ENCODE measurements at places on chromosomes 12 and 14. TPM values are rescaled to one million over a fixed set of nuclear protein-coding genes. Genes with fewer than 3 reads are reported as not detected.
A peak's percentile ranks its signal among the peaks of the same experiment; 100 is the strongest.

- H3K4me1 ChIP-seq: peaks cover 4% of the 10 kb centered on the region
- DNase-seq: no peak
- no peak overlapping the region for H3K4me3 ChIP-seq
- H3K27ac ChIP-seq: no peak overlapping the region
- no peaks in the 10 kb centered on the region for H3K27me3 ChIP-seq
- no peaks in the 10 kb centered on the region for H3K36me3 ChIP-seq
These were observed 13.0 kb upstream of the SSPN start for GRCh38 chr12:26182377-26182776.

DNA sequence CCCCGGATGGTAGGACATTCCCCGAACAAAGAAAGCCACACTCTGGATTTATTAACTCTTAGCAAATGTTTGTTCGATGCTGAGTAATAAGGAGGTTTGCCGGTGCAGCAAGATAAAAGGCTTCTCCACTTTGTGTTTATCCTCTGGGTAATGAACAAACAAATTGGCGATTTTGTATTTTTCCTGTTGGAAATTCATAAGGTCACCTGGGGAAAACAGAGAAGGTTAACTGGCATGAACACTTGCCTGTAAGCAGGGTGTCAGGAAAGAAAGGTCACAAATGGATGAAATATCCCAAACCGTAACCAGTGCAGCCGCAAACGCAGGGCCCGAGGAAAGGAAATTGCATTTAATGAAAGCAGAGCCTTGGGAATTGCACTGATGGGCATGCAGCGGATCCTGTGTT is 132.8 kb downstream of the RMST start:
- H3K4me1 ChIP-seq: no peaks in the 10 kb centered on the region
- no peak overlapping the region for H3K4me3 ChIP-seq
- H3K36me3 ChIP-seq: no peaks in the 10 kb centered on the region

DNA sequence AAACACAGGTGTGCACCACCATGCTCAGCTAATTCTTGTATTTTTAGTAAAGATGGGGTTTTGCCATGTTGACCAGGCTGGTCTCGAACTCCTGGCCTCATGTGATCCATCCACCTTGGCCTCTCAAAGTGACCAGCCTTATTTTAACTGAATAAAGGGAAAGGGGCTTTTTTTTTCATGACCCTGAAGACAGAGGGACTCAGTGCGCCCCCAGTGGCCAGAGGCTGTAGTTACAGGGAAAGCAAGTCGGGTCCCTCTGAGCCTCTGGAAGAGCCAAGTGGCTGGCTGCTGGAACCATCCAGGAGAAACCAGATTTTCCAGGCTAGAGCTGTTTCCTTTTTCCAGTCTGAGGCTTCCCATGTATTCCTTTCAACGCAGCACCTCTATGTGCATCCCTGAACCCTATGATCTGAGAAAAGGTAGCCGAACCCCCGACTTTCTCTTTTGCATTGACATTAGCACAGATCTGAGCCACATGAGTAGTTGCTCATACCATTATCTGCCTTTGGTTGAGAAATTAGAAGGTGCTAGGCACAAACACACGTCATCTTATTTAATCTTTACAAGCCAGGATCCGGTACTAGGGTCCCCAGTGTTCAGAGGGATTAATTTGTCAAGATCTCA is 342.7 kb downstream of the CACNA1C start:
- no peaks in the 10 kb centered on the region for H3K27me3 ChIP-seq
- H3K4me1 ChIP-seq: no peaks in the 10 kb centered on the region
- DNase-seq: peak; percentile 88
- no peak overlapping the region for H3K4me3 ChIP-seq
- no peaks in the 10 kb centered on the region for H3K36me3 ChIP-seq
- H3K27ac ChIP-seq: no peak overlapping the region

DNA sequence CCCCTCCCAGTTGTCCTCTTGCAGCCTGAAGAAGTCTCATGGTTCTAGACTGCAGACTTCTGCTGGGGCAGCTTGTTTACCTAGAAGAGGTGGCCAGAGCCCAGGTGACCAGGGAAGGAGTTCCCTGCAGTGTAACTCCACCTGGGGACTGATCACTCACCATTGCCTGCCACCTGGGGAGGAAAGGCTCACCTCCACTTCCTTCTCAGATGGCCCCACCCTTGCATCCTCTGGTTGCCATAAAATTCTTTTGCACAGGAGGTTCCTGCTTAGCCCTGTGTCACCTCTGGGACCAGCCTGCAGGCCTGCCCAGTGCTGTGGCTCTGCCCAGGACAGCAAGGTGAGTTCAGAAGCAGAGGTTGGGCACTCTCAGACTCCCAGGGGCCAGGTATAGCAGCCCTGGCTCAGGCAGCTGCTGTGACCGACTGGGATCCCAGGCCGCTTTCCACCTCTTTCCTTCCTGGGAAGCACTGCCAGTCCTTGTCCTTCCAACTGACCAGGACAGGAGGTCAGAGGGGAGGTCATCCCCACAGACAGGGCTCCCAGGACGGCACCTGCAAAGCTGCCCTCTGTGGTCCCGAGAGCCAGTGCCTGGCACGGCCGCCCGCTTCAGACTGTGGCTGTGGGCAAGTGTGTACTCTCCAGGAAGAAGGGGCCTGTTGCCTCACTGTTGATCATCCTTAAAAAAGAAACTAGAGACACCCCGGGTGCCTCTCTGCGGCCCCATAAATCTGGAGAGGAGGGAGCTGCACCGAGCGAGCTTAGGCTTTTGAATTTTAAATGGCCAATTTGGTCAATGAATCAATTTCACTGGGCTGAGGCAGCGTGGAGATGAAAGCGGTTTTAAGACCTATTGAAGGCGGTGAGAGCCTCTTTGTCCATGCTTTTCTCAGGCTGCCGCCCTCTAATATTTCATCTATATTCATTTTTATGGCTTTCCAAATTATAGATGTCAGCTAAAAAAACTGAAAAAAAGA is 79.5 kb upstream of the C14orf180 start:
- H3K27me3 ChIP-seq: no peaks in the 10 kb centered on the region
- H3K4me1 ChIP-seq: no peaks in the 10 kb centered on the region
- no peaks in the 10 kb centered on the region for H3K36me3 ChIP-seq
- H3K4me3 ChIP-seq: no peak overlapping the region
- no peak overlapping the region for H3K27ac ChIP-seq

DNA sequence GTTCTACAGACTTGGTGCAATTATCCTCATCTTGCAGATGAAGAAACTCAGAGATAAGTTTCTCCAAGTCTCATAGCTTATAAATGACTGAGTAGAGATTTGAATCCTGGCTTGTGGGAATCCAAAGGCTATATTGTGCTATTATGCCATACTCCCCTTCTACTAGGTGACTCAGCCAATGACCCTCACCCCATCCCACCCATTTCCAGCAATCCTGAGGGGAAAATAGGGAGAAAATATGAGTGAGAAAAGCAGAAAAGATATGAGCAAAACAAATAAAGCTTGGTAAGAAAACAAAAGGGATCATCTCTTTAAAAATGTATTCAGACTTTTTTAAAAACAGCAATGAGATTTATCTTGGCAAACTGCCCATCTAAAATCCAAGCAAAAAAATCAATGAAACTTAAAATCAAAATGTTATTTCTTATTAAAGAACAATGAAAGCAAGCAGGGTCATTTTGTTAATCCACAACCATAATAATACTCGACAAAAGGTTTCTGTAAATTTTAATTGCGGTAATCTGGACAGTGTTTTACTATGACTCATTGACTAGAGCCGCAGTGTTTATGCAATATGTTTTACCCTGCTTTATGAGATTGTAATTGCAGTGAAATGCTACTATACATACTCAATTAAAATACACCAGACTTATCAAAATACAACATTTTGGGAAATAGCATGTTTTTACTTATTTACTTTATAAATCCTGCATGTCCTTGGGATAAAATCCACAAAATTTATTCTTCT is 13.1 kb upstream of the LGR5 start:
- no peak overlapping the region for H3K27ac ChIP-seq
- no peaks in the 10 kb centered on the region for H3K36me3 ChIP-seq
- no peaks in the 10 kb centered on the region for H3K27me3 ChIP-seq

DNA sequence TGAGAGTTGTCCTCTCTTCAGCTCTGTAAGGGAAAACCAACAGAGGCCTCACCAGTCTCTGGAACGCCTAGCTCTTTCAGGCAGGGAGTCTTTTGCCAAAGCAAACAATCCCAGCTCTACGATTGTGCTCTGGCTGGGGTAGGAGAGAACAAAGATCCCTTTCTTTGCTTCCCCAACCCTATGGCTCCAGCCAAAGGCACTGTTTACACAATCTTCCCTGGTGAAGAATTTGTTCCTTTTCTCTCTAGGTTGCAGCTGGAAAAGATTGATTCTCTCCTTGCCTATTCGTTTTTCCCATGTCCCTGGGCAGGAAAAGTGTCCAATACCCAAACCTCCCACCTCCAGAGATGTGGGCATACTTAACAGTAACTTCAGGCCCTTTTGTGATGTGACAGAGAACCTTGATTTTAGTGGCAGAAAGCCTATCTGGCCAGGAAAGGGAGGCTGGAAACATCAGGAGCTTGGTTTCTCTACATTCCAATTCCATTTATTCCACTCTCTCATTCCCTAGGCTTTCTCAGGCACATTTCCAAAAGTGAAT is 16.8 kb downstream of the ATP5MC2 start:
- H3K36me3 ChIP-seq: no peaks in the 10 kb centered on the region
- peak overlapping the region; percentile 16 for H3K27ac ChIP-seq
- DNase-seq: no peak
- no peaks in the 10 kb centered on the region for H3K27me3 ChIP-seq
- no peak overlapping the region for H3K4me3 ChIP-seq

GRCh38 chr12:51023625-51024382 is 2.4 kb downstream of the SLC11A2 start:
- DNase-seq: no peak
- H3K27me3 ChIP-seq: no peaks in the 10 kb centered on the region
- H3K4me1 ChIP-seq: peaks cover 9% of the 10 kb centered on the region
- 0 out of 2 replicates have a peak overlapping the region, but pooled peaks have one; percentile 61 for H3K4me3 ChIP-seq
- H3K36me3 ChIP-seq: no peaks in the 10 kb centered on the region

GRCh38 chr14:54695196-54695595 is 128.3 kb downstream of the SAMD4A start:
- DNase-seq: no peak
- H3K36me3 ChIP-seq: no peaks in the 10 kb centered on the region
- H3K27ac ChIP-seq: no peak overlapping the region
- H3K27me3 ChIP-seq: no peaks in the 10 kb centered on the region

DNA sequence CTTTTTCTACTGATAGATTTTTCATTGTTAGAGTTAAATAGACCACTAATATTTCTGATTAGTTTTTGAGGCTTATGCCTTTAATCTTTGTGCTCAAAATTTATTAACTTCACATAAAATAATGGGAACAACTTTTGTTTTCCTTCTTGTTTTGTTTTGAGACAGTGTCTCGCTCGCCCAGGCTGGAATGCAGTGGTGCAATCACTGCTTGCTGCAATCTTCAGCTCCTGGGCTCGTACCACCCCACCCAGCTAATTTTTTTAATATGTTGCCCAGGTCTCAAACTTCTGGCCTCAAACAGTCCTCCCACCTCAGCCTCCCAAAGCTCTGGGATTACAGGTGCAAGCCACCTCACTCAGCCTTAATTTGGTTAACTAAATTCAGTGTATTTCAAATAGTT is 16.8 kb downstream of the SCFD1 start:
- H3K27me3 ChIP-seq: no peaks in the 10 kb centered on the region
- no peaks in the 10 kb centered on the region for H3K36me3 ChIP-seq
- DNase-seq: no peak

- H3K27ac ChIP-seq: no peak overlapping the region
- peaks cover 1% of the 10 kb centered on the region for H3K27me3 ChIP-seq
- H3K4me1 ChIP-seq: no peaks in the 10 kb centered on the region
- H3K36me3 ChIP-seq: no peaks in the 10 kb centered on the region
- no peak for DNase-seq
These were observed 77.7 kb upstream of the COCH start for GRCh38 chr14:30796707-30797106.

DNA sequence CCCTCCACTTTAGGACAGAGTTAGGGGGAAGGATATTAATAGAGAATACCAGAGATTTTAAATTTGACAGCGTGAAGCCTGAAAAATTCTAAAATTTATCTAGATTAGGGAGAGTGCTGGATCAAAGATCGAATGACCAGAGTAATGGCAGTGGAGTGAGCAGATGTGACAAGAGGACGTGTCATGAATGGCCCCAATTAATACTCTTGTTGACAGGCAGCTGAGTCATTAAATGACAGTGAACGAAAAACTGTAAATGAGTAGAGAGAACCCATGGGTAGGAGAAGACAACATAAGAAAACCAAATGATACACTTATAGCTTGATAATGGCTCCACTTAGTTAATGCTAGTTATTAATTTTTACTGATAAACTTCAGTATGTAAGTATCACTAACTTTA is 73.9 kb upstream of the PLEKHA5 start:
- DNase-seq: no peak
- no peak overlapping the region for H3K27ac ChIP-seq
- no peak overlapping the region for H3K4me3 ChIP-seq
- no peaks in the 10 kb centered on the region for H3K4me1 ChIP-seq
- no peaks in the 10 kb centered on the region for H3K27me3 ChIP-seq
- H3K36me3 ChIP-seq: no peaks in the 10 kb centered on the region

DNA sequence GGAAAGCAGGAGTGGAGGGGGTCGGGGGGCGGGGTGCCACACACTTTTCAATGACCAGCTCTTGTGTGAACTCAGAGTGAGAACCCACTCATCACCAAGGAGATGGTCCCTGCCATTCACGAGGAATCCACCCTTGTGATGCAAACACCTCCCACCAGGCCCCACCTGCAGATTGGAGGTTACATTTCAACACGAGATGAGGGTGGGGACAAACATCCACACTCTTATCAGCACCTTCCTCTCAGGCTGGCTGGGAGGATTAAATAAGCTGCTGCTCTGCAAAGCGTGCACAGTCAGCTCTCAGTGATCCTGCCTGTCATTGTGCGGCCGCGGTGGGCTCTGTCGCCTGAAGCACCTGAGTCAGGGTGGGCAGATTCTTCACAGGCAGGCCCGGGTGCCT is 39.7 kb downstream of the AACS start:
- DNase-seq: no peak
- H3K4me3 ChIP-seq: no peak overlapping the region
- H3K27me3 ChIP-seq: no peaks in the 10 kb centered on the region
- H3K4me1 ChIP-seq: peaks cover 4% of the 10 kb centered on the region

GRCh38 chr12:59977779-59978178 is 381.9 kb downstream of the SLC16A7 start:
- no peak for DNase-seq
- no peaks in the 10 kb centered on the region for H3K36me3 ChIP-seq
- H3K27me3 ChIP-seq: no peaks in the 10 kb centered on the region
- no peak overlapping the region for H3K27ac ChIP-seq

The MYH6 gene
- not detected for total RNA-seq

The TAS2R13 gene
- not detected for total RNA-seq

The TRIM9 gene
- total RNA-seq: 5.4 TPM

The DPF3 gene
- total RNA-seq: 0.19 TPM

The EIF2S3B gene
- 5.3 TPM for total RNA-seq

The CLEC2A gene
- 3.7 TPM for total RNA-seq

The GSC gene
- 0.54 TPM for total RNA-seq

All from H1 (cell line).